ENCODE measurements at places on chromosomes 3 and 15.

DNA sequence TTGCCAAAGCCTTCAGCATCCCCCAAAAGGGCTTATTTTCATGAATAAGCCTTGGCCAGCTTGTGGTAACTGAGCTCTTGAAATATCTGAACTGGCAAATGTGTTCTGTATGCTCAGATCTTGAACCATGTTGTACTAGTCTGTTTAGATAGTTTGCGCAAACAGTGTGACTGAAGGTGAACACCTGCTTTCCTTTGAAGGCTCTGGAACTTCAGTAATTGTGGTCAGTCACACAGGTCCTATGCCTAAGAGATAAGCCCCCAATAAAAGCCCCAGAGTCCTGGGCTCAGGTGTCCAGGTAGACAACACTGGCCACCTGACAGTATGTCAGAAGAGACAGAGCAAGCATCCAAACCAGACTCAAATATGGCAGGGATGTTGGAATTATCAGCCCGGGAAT lies 5.4 kb downstream of the TUBGCP5 start:
- no peak for DNase-seq

GRCh38 chr15:80216141-80216540 lies 35.9 kb downstream of the CTXND1 start:
- no peak for DNase-seq

GRCh38 chr3:195256639-195257453 lies 14.1 kb downstream of the XXYLT1 start:
- no peak for DNase-seq

DNA sequence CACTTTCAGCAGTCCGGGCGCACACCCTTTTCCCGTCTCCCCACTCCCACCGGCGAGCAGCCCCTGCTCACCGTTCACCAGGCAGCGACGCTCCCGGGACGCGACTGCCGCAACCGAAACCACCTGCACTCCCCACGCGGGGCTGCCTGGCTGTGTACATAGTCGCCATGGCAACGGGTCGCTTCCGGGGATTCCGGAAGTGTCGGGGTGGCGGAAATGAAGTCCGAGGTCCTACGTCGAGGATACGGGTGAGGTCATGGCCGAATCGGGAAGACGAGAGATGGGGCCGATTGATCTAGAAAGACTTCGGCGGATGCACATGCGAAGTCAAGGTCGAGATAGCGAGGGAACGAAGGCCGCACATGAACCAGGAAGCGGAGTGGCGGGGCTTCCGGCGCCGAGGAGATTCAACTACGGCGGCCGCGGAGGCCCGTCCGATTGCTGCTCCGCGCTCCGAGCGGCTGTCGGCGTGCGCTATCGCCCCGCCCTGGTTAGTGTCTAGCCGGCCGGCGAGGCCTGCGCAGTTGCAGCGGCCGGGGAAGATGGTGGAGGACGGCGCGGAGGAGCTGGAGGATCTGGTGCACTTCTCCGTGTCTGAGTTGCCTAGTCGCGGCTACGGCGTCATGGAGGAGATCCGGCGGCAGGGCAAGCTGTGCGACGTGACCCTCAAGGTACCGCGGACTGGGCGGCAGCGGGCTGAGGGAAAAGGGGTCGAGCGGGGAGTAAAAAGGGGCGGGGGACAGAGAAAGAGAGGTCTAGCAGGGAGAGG lies at the start of the genes KIF9 and KLHL18:
KIF9 (minus strand) TSS at position 376 of the 769 bp plus-strand sequence. CDS start 5,425 bp downstream, outside the sequence.
KLHL18 (plus strand) TSS at position 521 of the 769 bp plus-strand sequence; CDS start at position 543, 22 bp downstream.
- DNase-seq, result peak; percentile 93

- no peak for DNase-seq
Observed at GRCh38 chr3:62727981-62728380, 147.2 kb downstream of the CADPS start.

- DNase-seq, result no peak
Observed at GRCh38 chr3:63192248-63192647, 85.9 kb upstream of the SYNPR start.

DNA sequence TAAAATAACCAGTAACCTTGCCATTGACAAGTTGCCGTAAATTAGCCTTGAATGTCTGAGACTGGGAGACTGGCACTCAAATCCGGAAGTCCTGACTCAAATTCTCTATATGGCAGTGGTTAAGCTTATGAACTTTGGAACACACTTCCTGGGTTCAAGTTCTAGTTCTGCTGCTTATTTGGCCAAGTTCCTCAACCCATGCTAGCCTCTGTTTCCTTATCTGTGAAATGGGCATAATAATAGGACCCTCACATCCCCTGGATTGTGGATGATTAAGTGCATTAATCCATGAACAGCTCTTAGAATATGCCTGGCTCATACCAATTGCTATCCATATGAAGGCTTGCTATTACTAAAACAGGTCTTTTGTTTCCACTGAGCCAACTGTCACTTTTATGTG lies 311.5 kb downstream of the EDEM1 start:
- DNase-seq, result no peak

DNA sequence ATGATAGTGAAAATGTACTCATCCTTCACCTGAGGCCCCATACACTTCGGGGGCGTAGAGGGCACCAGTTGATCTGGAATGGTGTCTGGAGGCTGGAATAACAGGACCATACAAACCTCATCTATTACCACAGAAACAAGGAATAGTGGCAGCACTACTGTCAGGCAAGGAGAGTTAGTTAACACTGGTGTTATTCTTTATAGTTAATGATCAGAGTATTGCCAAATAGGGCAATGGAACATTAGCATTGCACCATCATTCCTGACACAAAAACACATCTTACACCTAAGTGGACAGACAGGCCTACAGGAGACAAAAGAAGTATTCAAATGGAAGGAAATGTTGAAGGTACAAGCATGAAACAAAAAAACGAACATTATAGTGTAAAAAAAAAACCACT lies 137.0 kb upstream of the UBP1 start:
- no peak for DNase-seq

Measured in stimulated activated CD8-positive, alpha-beta memory T cell treated with anti-CD3 and anti-CD28 coated beads, Interleukin-15, amount 100 ng/mL, for 1 hour (primary cell).